ENCODE measurements at places on chromosomes 6 and 20.

GRCh38 chr6:163468738-163469137, 54.2 kb downstream of the QKI start:
- no peak for DNase-seq

- DNase-seq = no peak
Measured at GRCh38 chr6:132231121-132231884, 170.0 kb downstream of the MOXD1 start.

- no peak for DNase-seq
Measured at GRCh38 chr6:140051521-140052512, 677.4 kb upstream of the CITED2 start.

- no peak for DNase-seq
Measured at GRCh38 chr20:32497589-32498224, 87.4 kb downstream of the NOL4L start.

GRCh38 chr6:1911474-1911873, 301.8 kb downstream of the FOXC1 start:
- DNase-seq = no peak

GRCh38 chr6:45483021-45483420, 105.3 kb upstream of the SUPT3H start:
- no peak for DNase-seq

DNA sequence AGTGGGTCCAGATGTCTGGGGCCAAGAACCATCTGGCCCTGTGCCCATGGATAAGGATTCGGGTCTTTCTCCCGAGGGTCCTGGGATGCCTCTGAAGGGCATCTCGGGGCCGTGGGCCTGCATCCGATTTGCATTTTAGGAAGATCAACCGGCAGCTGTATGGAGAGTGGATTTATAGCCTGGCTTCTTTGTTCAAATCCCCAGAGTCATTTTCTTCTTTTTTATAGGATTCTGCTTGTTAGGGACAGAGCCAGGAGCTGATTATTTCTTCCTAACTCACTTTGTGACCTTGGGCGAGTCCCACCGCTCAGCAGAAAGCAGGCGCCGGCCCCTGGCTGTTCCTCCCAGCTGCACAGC, 52.9 kb upstream of the APCDD1L start:
- no peak for DNase-seq

DNA sequence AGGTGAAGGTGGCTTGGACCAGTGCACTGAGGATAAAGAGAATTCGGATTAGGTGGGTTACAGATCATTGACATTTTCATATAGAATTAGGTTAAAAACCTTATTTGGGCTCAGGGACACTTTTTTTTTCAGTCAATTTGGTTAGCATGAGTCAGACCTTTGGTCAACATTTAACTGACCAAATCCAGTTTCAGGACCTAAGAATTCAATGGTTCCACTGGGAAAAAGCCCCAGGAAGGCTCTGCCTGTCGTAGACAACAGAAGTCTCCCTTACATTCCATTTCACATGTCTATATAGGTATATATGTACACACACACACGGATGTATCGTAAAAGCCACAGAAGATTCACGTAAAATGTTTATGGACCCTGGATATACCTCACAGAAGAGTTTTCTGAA, 184.2 kb upstream of the RREB1 start:
- DNase-seq = no peak

- no peak for DNase-seq
Measured at GRCh38 chr6:148867862-148868261, 121.0 kb downstream of the UST start.

GRCh38 chr6:74091136-74091793, 395.3 kb downstream of the CD109 start:
- no peak for DNase-seq

DNA sequence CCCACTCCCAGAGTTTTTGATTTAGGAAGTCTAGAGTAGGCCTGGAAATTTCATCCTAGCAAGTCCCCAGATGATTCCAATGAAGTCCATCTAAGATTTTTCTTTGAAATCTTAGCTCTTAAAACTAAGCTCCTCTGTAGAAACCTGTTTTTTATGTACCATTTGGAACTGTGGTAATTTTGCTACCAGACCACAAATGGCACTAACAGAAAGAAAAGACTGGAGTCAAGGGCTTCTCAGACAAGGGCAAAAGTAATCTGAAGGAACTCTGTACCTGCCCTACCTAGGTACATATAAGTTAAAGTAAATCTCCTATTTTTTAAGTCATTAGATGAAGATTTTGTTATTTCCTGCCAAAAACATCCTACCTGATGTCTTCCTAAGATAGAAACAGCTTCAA, 155.0 kb upstream of the HTR1E start:
- no peak for DNase-seq

GRCh38 chr20:8005033-8005432, 14.5 kb downstream of the TMX4 start:
- DNase-seq = no peak

DNA sequence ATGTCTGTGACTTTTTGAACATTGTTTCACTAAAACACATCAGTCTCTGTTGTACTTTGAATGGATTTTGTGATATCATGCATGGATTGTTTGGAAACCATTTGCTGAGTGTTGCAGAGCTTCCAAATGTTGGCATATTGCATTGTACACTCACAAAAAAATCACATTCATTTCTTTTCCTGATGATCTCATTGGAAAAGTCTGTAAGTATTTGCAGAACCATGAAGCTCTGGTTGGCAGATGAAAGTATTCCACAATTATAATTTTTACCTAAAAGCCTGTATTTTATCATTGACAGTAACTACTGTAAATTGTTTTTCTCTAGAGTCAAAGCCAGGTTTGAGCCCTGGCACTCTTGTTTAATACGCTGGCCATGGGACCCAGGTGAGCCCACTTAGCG, 42.1 kb downstream of the VAPB start:
- DNase-seq = no peak

DNA sequence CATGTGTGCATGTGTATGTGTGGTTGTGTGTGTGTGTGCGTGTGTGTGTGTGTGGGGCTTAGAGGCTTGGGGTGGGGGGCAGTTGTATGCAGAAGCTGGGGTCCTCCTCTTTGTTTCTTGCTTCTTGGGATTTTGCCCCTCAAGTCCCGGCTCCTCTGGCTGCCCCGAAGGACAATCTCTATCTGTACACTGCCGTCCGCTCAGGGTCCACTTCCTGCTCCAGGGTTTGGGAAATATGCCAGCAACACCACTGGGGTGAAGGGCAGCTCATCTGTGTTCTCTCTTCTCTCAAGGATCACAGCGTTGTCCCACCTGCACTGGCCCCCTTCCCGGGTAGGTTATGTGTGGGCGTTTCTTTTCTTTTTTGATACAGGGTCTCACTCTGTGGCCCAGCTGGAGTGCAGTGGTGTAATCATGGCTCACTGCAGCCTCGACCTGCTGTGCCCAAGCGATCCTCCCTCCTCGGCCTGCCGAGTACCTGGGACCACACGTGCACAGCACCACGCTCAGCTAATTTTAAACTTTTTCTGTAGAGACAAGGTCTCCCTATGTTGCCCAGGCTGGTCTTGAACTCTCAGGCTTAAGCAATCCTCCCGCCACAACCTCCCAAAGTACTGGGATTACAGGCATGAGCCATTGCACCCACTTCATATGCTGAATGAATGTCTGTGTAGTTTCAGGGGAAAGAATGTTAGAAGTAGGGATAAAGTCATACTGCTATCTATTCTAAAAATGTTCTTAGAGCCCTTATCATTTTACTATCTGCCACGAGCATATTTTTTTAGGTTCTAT, 25.7 kb downstream of the SLC2A4RG start:
- no peak for DNase-seq

- DNase-seq = no peak
Measured at GRCh38 chr6:167240034-167240541, 51.0 kb upstream of the UNC93A start.

- no peak for DNase-seq
Measured at GRCh38 chr6:170367241-170367640, 60.7 kb downstream of the FAM120B start.

Data from urinary bladder (tissue), 4 donors.